ENCODE measurements at places on chromosomes 13 and 19. TPM values are rescaled to one million over a fixed set of nuclear protein-coding genes. Genes with fewer than 3 reads are reported as not detected.

The PLK5 gene
- not detected for polyA plus RNA-seq

The NUMBL gene
- 30.9 TPM for polyA plus RNA-seq

The IGFL3 gene
- not detected for polyA plus RNA-seq

The CEBPA gene
- 0.02 TPM for polyA plus RNA-seq

The PIBF1 gene
- polyA plus RNA-seq: 8.1 TPM

The LGALS4 gene
- not detected for polyA plus RNA-seq
